Stimulated activated CD8-positive, alpha-beta memory T cell treated with anti-CD3 and anti-CD28 coated beads, Interleukin-7, amount 100 ng/mL, for 24 hours (primary cell): ENCODE measurements at places on chromosomes 3 and 15.

DNA sequence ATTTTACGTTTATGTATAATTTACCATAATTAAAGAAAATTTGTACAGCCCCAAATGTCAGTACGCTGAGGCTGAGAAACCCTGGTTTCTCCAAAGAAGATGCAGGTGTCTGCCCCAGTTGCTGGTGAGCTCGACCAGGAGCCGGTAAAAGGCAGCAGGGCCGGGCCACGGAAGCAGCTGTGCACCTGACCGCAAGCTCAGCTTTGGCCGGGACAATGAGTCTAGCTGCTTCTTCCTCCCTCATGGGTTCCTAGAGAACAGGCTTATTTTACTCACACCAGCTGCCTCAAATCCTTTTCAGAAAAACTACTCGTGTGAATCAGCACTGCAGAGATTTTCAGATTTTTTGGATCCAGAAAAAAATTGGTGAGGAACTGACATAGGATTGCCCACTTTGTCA, 18.0 kb upstream of the ZXDC start:
- DNase-seq, result no peak

DNA sequence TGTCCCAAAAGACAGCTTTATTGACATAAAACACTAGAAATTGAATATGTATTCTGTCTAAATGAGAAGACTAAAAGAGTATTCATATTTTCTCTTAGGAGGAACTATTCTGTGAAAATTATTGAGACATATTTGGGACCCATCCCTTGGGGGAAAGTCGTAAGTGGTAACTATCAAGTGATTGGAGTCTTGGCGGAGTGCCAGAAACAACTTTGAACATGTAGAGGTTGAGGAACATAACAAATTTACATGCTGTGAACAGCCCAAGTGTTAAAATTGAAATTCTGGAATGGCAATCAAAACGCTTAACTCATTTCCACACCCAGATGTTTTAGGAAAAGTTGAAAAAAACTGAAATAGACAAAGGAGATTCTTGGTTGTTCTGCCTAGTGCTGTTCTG, 1034.6 kb downstream of the NSUN3 start:
- DNase-seq, result no peak

- DNase-seq, result no peak
Observed at GRCh38 chr3:108320746-108321350, 24.5 kb downstream of the HHLA2 start.

GRCh38 chr3:73490453-73491286, 134.1 kb downstream of the PDZRN3 start:
- no peak for DNase-seq

- DNase-seq, result no peak
Observed at GRCh38 chr3:150118219-150118618, 147.5 kb upstream of the PFN2 start.

DNA sequence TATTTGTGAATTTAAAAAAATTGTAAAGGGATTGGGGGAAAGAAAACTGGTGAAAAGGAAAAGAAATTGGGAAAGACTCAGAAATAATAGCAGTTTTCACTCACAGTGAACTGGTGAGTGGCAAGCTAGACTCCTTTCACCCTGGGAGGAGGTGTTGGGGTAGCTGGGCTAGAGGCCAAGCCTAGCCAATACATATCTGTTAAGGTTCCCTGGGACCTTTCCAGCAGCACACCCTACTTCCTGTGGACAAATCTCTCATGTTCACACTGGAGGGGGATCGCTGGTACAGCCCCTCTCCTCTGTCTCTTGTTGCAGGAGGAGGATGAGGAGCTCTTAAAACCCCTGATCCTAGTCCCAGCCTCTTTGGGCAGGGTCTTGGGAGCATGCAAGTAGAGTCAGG, 3.7 kb upstream of the RPP25 start:
- no peak for DNase-seq

GRCh38 chr3:156548902-156549301, 6.0 kb downstream of the SSR3 start:
- DNase-seq, result no peak

GRCh38 chr3:192947421-192947820, 29.8 kb upstream of the MB21D2 start:
- DNase-seq, result no peak

DNA sequence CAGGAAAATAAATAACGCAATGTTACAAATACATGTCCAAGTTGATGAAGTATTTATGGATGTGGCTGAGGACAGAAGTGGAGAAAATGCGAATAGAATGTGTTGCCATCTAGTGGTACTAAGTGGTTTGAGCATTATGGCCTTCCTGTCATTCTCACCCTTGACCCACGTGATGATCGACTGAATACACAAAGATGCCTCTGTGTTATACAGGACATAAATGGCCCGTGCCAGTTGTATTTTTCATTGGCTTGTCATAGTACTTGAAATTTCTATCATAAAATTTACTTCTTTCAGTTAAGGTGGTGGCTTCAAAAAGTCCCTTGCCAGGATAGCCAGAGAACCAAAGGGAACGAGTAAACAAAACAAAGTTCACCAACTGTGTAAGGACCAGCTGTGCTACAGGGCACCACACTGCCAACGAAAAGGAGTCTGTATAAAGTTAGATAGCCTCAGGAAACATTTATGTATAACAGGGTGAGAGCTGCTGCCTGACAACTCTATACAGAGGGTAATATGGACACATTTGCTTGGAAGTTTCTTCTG, 103.7 kb downstream of the MYH15 start:
- no peak for DNase-seq

DNA sequence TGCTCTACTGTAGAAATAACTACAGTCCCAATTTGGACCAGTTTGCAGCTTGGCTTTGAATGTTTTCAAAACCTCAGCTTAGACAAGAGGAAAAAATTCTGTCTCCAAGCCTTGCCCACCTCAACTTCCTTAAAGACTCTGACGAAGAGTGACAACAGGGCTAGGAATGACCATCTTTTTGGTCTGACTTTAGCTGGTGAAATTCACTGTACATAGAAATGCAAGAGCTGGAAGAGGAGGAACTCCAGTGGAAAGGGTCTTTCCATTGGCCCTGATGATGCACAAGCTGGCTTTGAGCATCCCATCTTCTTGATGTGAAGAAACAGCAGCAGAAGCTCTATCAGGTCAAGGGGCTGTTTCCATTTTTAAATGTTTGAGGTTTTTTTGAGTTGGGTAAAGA, 22.7 kb upstream of the SH3BP5 start:
- no peak for DNase-seq

DNA sequence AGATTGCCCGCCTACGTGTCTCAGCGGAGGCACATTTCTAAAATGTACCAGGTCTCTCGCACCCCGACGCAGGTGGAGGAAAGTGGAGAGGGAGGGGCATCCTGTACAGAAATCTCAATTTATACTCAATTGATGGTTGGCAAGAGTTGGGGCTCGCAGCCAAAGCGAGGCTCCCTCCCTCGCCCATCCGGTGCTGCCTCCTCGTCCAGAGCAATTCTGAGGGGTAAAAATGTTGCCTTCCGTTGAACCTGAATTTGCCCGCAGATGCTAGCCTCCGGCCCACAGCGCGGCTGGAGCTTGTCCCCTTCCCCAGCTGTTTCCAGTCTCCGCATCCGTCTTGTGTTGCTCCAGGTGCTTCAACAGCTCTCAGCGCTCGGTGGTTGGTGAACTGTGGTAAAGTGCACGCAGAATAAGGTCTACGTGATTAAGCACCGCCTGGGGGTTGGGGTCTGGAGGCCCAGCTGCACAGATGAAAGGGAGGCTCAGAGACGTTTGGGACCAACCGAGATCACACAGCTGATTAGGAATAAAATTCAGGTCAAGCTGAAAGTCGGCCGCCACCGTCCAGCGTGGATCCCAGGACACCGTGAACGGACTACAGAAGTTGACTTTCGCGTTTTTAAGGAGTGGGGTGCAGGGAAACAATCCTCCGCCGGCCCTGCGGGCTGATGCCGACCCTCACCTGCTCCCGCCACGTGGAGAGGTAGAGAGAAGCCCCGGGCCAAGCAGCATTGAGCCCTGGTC, 846 bp upstream of the POLG start:
- DNase-seq, result no peak

GRCh38 chr3:153209596-153209995, 47.6 kb downstream of the RAP2B start:
- DNase-seq, result no peak

DNA sequence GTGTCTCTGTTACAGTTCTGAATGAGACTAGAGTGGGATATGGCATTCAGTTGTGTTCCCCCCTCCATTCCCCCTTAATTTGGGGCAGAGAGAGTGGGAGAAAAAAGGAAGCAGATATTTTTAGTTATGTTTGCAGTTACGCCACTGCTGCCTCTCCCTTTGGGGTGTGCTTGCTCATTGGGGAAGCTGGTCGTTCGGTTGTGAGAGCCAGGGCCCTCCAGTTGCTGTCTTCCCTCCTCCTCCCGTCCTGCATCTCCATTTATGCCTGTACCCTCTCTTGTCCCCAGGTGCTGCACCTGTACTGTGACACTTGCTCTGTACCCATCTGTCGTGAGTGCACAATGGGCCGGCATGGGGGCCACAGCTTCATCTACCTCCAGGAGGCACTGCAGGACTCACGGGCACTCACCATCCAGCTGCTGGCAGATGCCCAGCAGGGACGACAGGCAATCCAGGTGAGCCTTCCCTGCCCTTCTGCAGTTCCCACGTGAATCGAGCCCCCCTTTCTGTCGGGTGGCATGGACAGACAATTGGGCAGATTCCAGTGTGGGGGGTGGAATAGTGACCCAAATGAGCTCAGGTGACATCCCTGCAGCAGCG, 55.8 kb downstream of the TRIM71 start:
- no peak for DNase-seq

DNA sequence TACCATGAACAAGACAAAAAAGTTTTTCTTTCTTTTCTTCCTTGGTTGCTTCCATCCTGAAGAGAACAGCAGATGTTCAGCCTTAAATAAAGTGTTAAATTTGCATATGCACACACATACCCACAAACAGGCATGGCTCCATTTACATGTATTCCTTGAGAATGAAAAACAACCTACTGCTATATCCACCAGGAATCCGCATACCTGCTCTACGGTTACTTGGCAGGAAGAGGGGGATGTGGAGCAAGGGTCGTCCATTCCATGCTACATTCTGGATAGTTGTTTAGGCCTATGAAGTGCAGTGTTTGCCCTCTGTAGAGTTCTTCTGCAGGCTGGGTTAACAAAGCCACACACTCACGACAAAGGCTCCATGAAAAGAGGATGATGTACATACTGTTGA, 322.8 kb downstream of the KCNH8 start:
- DNase-seq, result no peak

- DNase-seq, result no peak
Observed at GRCh38 chr15:74229686-74230085, 6.4 kb upstream of the CCDC33 start.

- no peak for DNase-seq
Observed at GRCh38 chr15:41494922-41495735, 1.5 kb downstream of the ITPKA start.

DNA sequence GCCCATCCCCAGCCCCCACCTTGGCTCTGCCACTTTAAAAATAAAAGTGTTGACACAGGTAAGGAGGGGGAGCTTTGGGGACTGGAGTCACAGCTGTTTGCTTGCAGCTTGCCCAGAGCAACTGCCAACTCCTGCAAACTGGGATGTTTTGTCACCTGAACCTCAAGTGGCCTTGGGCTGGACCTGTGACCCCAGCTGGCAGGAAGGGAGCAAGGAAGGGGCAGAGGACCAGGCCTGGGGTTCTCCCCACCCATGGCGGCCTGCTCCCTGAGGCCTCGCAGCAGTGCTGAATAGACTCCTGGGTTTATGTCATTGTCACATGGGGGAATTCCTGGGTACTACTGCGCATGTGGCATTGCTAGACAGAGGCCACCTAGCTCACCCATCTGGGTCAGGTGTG, 246.9 kb upstream of the TLE3 start:
- DNase-seq, result no peak

DNA sequence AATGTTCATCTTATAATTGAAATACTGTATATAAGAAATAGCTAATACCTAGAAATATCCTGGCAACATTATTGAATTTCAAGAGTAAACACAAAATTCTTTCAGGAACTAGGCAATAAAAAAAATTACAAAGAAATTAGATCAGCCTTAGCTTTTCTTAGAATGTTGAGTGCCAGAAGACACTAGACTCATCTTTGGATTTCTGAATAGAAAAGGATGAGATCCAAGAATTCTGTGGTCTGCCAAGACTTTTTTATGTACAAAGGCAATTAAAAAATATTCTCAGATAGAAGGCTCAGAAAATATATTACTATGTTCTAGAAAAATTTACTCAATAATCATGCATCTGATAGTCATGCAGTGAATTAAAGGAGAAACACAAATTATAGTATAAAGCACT, 294.5 kb upstream of the CDIN1 start:
- DNase-seq, result no peak

DNA sequence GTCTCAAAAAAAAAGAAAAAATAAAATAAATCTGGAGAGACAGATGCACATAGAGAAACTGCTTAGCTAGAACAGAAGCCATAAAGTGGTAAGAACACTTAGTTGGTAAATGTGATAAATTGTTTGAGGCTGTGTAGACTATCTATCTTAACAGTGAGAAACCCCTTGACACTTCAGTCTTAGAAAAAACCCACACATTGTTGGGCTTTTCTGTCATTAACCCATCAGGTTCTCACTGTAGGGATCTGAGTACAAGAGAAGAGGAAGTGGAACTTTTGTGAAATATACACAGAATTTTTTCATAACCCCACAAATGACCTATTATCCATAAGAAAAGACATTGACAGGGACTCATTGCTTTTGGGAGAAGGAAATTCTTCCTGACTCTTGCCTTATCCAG, 24.4 kb downstream of the TP63 start:
- no peak for DNase-seq

DNA sequence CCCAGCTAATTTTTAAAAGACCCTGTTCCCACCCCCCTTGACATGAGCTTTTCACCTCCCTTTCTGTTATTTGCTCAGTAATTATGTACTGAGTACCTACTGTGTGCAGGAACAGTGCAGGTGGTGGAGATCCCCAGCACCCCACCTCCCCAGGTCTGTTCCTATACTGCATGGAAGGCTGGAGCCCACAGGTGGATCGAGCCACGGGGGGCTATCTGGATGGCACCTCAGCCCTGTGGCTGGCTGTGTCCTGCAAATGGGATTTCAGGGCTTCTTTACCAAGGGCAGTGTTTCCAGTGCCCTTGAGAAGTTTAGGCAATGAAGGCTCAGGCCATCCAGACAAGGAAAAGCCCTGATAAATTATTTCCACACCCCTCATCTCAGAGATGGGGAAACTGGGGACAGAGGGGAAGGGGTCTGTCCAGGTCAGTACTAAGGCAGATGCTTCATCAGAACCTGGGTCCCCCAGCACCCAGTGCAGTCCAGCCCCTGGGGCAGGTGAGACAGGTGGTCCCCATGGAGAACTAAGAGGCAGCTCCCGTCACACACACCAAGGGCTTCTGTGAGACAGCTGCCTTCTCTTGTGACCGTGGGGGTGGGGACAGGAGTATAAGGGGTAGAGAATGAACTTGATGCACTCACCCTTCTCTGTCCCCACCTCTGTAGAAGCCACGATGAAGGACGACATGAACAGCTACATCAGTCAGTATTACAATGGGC, 109.6 kb downstream of the ETFA start:
- DNase-seq, result no peak

DNA sequence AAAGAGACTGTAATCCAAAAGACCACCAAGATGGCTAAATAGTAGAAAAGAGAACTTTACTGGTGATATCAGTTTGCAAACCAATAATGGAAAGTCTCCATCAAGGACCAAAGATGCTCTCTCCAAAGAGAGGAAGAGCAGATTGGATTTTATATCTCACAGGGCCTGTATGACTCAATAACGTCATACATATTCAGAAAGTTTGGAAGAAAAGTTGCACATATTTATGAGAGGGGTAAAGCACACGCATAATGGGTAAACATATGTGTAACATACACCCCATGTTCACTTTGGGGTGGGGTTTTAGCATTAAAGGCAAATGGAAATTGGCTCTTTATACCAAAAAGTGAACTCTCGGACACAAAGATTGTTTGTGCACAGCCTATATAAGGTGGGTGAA, 274.5 kb upstream of the POU1F1 start:
- no peak for DNase-seq
